Adrenal gland (tissue), 19 donors: ENCODE measurements at places on chromosomes 6 and 20.

GRCh38 chr20:50919567-50919966 is 11.7 kb downstream of the ADNP start:
- H3K36me3 ChIP-seq: no peaks in the 10 kb centered on the region
- H3K4me1 ChIP-seq: peaks cover 93% of the 10 kb centered on the region
- H3K27ac ChIP-seq: no peak overlapping the region

GRCh38 chr6:71015392-71015791 is 58.5 kb upstream of the B3GAT2 start:
- no peaks in the 10 kb centered on the region for H3K4me1 ChIP-seq
- H3K27ac ChIP-seq: no peak overlapping the region
- H3K4me3 ChIP-seq: no peak overlapping the region
- DNase-seq: no peak
- H3K27me3 ChIP-seq: no peaks in the 10 kb centered on the region
- no peaks in the 10 kb centered on the region for H3K36me3 ChIP-seq

DNA sequence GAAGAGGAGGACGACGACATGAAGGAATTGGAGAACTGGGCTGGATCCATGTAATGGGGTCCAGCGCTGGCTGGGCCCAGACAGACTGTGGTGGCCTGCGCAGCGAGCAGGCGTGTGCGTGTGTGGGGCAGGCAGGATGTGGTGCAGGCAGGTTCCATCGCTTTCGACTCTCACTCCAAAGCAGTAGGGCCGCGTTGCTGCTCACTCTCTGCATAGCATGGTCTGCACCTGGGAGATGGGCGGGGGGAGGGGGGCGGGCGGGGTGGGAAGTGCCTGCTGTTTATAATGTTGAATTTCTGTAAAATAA is 42.3 kb downstream of the CHMP4B start:
- no peaks in the 10 kb centered on the region for H3K4me1 ChIP-seq
- no peak overlapping the region for H3K4me3 ChIP-seq
- peaks cover 71% of the 10 kb centered on the region for H3K36me3 ChIP-seq
- no peak for DNase-seq

GRCh38 chr6:101322921-101323320 is 70.6 kb upstream of the GRIK2 start:
- H3K4me3 ChIP-seq: no peak overlapping the region
- H3K4me1 ChIP-seq: no peaks in the 10 kb centered on the region
- H3K36me3 ChIP-seq: no peaks in the 10 kb centered on the region
- DNase-seq: no peak

- no peaks in the 10 kb centered on the region for H3K4me1 ChIP-seq
- H3K4me3 ChIP-seq: no peak overlapping the region
- no peaks in the 10 kb centered on the region for H3K27me3 ChIP-seq
- H3K27ac ChIP-seq: no peak overlapping the region
Measured at GRCh38 chr20:1177680-1178079, 7.1 kb downstream of the TMEM74B start.

DNA sequence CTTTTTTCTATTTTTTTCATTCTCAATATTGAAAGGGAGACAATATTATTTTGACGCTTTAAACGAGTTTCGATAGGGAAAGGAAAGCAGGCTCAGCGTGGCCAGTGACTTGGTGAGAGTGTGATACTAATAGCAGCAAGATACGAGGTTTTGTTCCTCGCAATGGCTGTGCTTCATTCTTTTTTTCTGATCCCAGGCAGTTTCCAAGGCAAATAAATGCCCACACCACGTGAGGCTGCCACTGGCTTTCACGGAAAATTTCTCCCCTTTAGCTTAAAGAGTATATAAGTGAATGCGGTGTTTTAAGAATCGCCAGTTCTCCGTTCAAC is 196.4 kb upstream of the ZNF184 start:
- no peaks in the 10 kb centered on the region for H3K36me3 ChIP-seq
- H3K4me3 ChIP-seq: no peak overlapping the region

DNA sequence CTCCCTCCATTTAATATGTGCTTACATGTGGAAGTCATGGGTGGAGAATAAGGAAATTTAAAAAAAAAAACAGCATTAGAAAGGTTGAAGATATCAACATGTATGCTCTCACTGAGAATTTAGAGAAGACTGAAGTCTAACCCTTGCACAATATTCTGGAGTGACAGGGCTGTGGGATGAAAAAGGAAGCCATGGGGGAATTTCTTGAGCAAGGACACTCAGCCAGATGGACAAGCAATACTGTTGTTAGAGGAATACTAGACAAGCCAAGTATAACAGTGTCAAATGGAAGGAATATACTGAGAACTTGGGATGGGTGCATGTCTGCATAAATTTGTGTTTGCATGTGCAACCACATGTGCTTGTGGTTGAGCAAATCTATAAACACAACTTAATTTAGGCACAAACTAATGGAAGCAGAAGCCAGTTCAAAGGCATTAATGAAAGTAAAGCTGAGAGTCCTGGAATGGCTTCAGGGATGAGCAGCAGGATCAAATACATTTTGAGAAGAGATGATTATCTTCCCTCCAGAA is 119.7 kb downstream of the ADGRB3 start:
- DNase-seq: no peak
- H3K27me3 ChIP-seq: no peaks in the 10 kb centered on the region
- H3K4me3 ChIP-seq: no peak overlapping the region
- H3K27ac ChIP-seq: no peak overlapping the region
- no peaks in the 10 kb centered on the region for H3K36me3 ChIP-seq
- no peaks in the 10 kb centered on the region for H3K4me1 ChIP-seq

DNA sequence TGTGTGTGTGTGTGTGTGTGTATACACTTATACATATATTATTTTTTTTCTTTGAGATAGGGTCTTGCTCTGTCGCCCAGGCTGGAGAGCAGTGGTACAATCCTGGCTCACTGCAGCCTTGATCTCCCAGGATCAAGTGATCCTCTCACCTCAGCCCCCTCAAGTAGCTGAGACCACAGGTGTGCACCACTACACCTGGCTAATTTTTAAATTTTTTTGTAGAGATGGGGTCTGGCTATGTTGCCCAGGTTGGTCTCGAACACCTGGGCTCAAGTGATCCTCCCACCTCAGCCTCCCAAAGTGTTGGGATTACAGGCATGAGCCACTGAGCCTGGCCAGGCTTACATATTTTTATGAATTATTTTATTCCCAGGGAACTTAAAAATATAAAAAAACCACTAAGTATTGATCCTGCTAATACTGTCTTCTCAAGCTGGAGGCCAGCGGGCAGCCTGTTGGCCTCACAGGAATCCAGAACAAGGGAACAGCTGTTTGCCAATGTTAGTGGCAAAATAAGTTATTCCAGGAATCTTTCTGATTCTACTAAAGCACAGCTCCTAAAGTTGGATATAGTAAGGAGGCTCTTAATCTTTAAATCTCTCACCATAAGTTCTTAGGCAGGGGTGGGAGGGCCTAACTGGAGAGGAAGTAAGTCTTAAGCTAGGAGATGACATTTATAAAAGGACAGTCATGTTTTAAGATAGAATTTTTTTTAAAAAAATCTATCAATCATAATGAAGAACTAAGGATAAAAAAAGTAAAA is 135.5 kb upstream of the NUP153 start:
- H3K4me3 ChIP-seq: no peak overlapping the region
- DNase-seq: no peak
- no peak overlapping the region for H3K27ac ChIP-seq

DNA sequence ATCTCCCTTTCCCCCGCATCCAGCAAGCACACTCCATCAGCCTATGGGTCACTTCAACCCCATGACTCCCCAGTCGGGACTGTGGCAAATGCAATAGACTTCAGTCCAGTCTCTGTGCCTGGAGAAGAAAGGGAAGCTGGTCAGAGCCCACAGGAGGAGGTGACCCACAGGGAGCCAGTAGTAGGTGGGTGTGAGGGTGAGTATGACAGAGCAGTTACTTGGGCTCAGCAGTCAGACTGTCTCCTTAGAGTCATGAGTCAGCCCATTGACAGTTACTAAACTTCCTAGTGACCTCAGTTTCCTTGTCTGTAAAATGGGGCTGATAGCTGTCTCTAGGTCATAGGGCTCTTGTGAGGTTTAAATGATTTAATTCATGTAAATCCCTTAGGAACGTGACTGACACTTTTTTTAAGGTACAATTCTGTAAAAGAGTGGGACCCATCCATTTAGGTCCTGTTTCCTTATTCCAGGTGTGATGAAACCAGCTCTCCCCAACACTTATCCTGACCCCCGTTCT is 33.9 kb upstream of the HLA-C start:
- no peaks in the 10 kb centered on the region for H3K36me3 ChIP-seq
- no peak overlapping the region for H3K27ac ChIP-seq
- no peak overlapping the region for H3K4me3 ChIP-seq
- H3K27me3 ChIP-seq: peaks cover 30% of the 10 kb centered on the region
- no peaks in the 10 kb centered on the region for H3K4me1 ChIP-seq

GRCh38 chr6:91751526-91751925 is 1164.7 kb upstream of the MAP3K7 start:
- H3K4me1 ChIP-seq: no peaks in the 10 kb centered on the region
- DNase-seq: no peak
- no peak overlapping the region for H3K27ac ChIP-seq
- H3K4me3 ChIP-seq: no peak overlapping the region

GRCh38 chr6:138869398-138869797 is 73.5 kb downstream of the ECT2L start:
- no peaks in the 10 kb centered on the region for H3K36me3 ChIP-seq
- no peak overlapping the region for H3K27ac ChIP-seq
- H3K4me1 ChIP-seq: no peaks in the 10 kb centered on the region
- H3K27me3 ChIP-seq: no peaks in the 10 kb centered on the region
- no peak overlapping the region for H3K4me3 ChIP-seq

DNA sequence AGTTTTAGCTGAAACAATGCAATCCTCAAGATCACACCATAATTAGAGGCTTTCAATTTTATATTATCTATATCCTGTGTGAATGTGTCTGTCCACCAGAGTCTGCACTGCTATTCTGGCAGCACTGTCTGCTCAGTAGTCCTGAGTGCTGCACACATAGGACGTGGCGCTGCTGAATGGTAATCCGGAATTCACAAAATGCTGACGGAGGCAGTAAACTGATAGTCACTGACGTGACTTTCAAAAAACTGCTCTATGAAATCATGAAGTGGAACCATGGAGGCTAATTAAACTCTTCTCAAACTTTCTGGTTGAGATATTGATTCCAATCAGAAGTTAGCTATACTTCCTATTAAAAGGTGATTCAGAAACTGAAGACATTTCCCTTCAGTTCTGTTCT is 190.8 kb upstream of the NOX3 start:
- no peaks in the 10 kb centered on the region for H3K36me3 ChIP-seq
- DNase-seq: no peak
- no peaks in the 10 kb centered on the region for H3K4me1 ChIP-seq
- no peak overlapping the region for H3K27ac ChIP-seq

GRCh38 chr6:43782764-43783513 is 12.9 kb downstream of the VEGFA start:
- no peak overlapping the region for H3K4me3 ChIP-seq
- no peaks in the 10 kb centered on the region for H3K4me1 ChIP-seq
- no peak overlapping the region for H3K27ac ChIP-seq
- no peak for DNase-seq
- H3K36me3 ChIP-seq: no peaks in the 10 kb centered on the region

GRCh38 chr6:21265730-21266044 is 327.9 kb upstream of the SOX4 start:
- DNase-seq: no peak
- no peaks in the 10 kb centered on the region for H3K27me3 ChIP-seq
- H3K36me3 ChIP-seq: no peaks in the 10 kb centered on the region
- H3K4me1 ChIP-seq: no peaks in the 10 kb centered on the region
- H3K4me3 ChIP-seq: no peak overlapping the region
- no peak overlapping the region for H3K27ac ChIP-seq

DNA sequence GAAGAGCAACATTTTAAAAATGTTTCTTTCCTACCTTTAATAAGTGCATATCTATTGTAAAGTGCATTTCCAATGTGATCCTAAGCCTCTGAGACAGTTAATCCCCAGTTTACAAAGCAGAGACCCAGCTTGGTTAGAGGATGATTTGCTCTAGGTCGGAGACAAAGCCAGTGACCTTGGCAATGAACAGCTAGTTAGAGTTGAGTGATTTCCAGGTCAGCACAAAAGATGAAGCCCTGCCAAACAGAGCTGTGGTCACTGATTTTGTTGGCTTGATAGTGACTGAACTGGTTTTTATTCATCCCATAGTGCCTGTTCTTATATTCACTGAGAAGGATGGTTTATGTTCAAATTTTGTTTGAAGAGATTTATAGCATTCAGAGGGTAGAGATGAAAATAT is 56.6 kb upstream of the CD83 start:
- H3K27me3 ChIP-seq: peaks cover 11% of the 10 kb centered on the region
- no peak overlapping the region for H3K27ac ChIP-seq
- no peak for DNase-seq
- no peaks in the 10 kb centered on the region for H3K4me1 ChIP-seq

DNA sequence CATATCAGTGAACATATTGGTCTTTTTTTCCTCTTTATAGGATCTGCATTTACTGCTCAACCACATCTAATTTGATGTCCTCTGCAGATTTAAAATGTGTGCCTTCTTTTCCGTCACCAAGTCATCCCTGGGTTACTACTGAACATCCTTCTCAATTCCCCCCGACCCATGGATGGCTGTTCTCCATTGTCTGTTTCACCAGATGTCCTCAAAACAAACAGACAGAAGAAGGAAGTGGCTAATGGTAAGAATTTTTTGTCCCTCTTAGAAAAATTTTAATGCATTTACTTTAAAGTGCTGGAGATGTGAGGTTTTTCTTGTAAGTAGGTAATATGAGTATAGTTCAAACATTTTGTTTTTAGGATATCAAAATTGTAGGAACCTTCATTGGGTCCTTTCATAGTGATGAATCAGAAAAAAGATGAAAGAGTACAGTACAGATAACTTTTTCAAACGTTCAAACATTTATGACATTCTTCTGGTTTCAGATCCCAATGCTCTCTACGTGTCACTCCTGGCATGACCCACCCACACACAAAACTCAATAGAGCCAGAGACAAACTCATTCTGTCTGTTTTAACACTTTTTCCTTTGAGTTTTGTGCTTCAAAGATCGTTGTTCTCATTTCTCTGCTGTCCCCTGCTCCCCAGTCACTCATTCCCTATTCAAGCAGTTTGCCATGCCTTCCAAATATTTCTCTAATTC is 276.4 kb downstream of the PRL start:
- no peak overlapping the region for H3K27ac ChIP-seq
- no peak overlapping the region for H3K4me3 ChIP-seq
- H3K36me3 ChIP-seq: no peaks in the 10 kb centered on the region
- DNase-seq: no peak
- no peaks in the 10 kb centered on the region for H3K27me3 ChIP-seq

DNA sequence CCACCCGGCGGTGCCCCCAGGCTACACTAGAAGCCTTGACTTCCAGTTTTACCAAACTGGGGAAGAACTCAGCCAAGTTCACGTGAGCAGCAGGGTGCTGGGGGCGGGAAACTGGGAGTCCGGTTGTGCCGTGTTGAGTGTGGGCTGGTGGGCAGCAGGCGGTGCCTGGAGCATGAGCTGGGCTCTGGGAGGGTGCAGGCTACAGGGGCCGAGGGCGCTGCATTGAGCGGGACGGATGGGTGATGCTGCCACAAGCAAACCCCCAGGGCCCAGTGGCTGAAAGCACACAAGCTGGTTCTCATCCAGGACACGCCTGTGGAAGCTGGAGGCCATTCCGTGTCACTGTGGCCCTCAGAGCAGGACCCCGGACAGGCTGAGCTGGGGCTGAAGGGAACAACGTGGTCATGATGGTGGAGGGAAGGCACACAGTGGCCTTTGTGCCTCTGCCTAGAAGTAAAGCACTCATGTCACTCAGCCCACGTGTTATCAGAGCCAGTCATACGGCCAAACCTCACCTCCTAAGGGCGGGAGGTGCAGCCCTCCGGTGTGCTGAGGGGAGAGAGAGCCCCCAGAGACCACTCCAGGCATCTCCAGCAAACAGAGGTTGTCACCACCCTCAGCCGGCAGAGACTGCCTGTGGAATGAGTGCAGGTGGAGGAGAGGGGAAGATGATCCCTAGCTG is 29.5 kb downstream of the RBM38 start:
- H3K27me3 ChIP-seq: no peaks in the 10 kb centered on the region
- no peaks in the 10 kb centered on the region for H3K36me3 ChIP-seq
- no peak overlapping the region for H3K27ac ChIP-seq
- no peak overlapping the region for H3K4me3 ChIP-seq
